ENCODE measurements at places on chromosomes 2 and 18. TPM values are rescaled to one million over a fixed set of nuclear protein-coding genes. Genes with fewer than 3 reads are reported as not detected.

DNA sequence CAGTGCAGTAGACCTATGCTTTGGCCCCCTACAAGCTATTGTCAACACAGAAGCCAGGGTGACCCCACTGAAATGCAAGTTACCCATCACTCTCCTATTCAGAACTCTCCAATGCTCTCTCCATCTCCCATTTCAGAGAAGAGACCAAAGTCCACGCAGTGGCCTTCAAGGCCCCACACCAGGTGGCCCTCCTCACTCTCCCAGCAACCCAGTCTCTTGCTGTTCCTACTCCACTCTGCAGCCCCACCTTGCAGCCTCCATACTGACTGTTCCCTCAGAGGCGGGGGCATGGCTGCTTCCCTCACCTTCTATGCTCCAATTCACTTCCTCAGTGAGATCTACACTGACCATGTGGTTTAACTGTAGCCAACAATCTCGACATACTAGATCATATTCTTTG, 313.3 kb downstream of the CELF4 start:
- no peak for DNase-seq

GRCh38 chr2:64283641-64284361, 139.6 kb upstream of the PELI1 start:
- no peak for DNase-seq

DNA sequence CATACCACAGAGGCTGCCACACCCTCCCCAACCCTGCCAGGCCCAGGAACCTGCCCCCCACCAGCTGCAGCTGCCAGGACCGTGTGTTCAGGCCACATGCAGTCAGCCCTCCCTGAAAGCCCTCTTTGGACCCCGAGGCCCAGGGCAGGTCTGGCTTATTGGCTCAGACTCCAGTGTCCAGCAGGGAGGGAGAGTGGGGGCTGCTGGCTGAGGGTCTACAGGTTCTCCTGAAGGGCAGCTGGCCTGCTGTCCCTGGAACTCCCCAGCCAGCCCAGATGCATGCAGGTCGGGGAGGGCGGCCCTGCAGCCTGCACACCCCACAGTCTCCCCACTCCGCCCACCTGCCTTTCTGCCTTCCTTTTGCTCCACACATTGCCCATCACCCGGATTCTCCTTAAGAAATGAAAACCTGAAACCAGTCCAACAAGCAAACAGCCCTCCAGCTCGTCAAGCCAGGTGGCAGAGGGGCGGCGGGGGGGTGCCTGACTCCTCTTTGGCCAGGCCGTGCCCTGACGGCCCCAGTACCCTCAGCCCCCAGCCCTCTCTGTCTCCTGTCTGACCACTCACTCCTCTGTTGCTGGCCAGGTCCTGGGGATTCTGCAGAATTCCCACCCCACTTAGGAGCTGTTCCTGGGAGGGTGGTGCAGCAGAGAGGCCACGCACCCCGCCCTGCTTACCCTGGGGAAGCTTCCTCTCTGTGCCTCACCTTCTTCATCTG, 18.0 kb downstream of the GPR35 start:
- DNase-seq = no peak

Gene AKAIN1
- total RNA-seq = not detected

Gene CCDC85A
- total RNA-seq = not detected

DNA sequence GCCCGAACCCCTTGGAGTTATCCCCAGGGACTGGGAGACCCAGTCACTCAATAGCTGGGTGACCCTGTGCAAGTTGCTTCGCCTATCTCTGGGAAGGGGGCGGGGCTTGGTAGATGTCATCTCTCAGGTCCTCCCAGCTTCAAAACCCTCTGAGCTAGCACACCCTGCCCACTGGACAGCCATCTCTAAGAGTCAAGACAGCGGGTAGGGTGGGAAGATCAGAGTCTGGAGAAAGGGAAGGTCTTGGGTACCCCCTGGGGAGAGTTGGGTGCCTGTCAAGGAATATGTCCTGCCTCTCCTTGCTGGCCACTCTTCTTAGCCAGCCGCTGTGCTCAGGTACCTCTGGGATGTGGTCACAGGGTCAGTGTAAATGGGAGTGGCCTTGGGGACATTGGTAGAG, 8.0 kb downstream of the GLI2 start:
- DNase-seq = no peak

GRCh38 chr18:58953627-58954026, 89.0 kb downstream of the ZNF532 start:
- DNase-seq = no peak

DNA sequence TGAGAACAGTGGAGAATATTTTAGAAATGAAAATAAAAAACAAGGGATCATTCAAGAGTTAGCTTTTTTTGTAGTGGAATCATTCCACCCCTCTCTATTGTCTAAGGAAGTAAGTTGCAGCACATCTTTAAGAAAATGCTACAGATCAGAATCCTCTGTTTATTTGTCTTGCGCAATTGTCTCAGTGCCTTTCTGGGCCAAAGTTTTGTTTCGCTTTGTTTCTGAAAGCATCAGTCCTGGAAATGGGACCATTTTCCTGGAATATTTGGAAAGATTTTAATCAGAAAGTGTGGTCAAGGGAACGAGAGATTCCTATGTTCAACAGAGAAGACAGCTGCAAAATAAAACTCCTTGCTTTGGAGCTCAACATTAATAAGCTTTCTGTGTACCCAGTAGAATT, 74.0 kb downstream of the NRXN1 start:
- DNase-seq = no peak

DNA sequence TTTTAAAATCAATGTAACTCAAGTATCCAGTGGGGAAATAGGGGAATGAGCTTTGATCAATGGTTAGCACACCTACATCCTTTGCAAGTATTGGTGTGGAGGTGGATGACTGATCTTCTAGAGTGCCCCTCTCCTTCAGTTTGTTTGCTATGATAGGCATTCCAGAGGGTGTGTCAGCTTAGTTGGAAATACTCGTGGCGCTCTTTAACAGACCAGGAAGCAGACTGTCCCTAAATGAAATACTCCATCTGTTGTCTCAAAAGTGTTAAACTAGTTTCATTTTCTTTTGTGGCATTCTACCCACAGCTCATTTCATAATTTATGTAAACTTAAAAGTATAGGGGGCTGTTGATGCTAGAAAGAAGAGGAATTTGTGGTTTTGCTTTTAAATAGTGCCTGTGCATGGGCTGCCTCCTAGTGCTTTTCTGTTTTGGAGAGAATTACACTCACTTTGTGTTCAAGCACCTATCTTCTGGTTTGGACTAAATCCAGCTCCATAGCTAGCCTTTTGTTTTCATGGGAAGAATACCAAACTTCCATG, 66.2 kb downstream of the STAT1 start:
- DNase-seq = peak; percentile 63

Gene NEU2
- total RNA-seq = not detected

GRCh38 chr18:40676668-40677067, 1278.4 kb upstream of the PIK3C3 start:
- no peak for DNase-seq

- DNase-seq = no peak
Observed at GRCh38 chr2:54605836-54606235, 117.6 kb upstream of the EML6 start.

- DNase-seq = no peak
Observed at GRCh38 chr2:195319112-195319460, 337.9 kb upstream of the SLC39A10 start.

Gene WDSUB1
- total RNA-seq = 4.9 TPM

DNA sequence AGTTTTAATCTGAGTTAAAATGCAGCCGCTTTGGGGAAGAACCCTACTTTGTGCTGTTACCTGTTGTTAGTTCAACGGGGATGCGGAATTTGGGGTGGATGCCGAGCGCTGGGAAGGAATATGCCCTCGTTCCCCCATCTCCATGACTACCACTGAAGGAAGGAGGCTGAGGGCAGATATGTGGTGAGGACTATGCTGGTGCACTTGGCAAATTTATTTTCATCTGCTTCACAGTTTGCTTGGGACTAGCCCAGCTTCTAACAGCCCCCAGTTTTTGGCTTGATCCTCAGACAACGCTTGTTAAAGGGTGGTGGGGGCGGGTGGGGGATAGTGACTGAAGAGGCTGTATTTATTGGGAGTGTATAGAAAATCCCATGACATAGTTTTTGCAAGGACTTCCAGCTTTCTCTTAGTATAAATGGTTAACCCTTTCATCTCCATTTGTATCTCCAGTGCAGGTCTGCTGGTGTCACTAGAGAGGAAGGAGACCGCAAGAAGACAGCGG, 100.8 kb downstream of the COLEC12 start:
- DNase-seq = no peak
